ENCODE measurements at places on chromosomes 16 and 17.

GRCh38 chr16:73232555-73233328, 184.8 kb upstream of the ZFHX3 start:
- no peak for DNase-seq

DNA sequence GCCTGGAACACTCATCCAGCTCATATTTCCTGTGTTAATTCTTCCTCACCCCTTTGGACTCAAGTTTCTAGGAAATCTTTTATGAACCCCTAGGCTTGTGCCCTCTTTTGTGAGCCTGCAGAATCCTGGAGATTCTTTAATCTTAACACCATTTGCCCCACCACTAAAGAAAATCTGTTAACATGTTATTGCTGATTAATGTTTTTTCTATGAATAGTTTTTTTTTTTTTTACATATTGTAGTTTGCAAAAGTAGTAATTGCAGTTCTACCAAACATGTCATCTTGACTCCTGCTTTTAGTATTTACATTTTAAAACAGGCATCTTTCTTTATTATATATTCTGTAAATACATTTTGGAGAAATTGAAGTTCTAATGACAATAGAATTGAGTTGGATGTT, 8.5 kb downstream of the PRSS54 start:
- DNase-seq: no peak

- no peak for DNase-seq
These were observed 35.4 kb upstream of the ENPP7 start for GRCh38 chr17:79695293-79695790.

GRCh38 chr17:27746881-27747280, 53.4 kb downstream of the NOS2 start:
- DNase-seq: no peak

DNA sequence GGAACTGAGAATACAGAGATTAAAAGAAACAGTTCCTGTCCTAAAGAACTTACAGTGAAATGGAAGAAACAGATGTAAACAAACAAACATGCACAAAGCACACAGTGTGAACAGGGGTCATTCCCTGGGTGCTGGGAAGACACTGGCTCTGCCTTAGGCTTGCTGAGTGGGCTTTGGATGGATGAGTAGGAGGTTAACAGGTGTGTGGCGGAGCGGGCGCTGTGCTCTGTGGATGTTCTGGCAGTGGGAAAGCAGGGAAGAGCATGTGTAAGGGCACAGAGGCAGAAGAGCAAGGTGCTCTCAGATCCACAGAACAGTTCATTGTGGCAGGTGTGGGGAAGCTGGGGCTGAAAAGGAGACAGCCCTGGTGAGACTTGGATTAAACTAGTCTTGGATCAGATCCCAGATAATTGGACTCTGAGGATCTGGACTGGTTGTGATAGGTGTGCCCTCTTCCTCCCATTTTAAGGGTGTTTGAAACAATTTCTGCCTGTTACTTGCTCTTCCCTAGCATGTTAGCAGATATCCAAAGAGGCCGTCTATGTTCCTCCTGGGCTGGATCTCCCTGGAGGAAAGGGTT, 8.1 kb downstream of the HROB start:
- DNase-seq: no peak

DNA sequence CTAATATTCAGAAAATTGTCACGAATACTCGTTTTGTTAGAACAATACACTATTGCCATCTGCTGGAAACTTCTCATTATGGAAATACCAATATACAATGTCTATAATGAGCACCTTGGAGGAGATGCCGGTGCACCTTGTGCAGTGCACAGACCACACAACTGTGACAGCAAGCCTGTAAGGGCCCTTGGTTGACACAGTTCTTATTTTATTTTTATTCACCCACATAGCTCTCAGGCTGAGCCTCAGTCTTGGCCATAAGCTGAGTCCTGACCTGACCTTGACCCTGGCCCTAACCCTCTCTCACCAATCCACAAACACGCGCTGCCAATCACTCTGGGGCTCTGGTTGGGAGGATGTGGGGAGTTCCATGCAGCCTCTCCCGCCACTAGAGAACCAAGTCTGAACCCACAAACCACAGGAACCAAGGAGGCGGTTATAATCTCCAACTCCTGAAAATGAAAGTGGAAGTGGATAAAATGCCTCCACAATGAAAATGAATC, 7.6 kb downstream of the AIPL1 start:
- no peak for DNase-seq

DNA sequence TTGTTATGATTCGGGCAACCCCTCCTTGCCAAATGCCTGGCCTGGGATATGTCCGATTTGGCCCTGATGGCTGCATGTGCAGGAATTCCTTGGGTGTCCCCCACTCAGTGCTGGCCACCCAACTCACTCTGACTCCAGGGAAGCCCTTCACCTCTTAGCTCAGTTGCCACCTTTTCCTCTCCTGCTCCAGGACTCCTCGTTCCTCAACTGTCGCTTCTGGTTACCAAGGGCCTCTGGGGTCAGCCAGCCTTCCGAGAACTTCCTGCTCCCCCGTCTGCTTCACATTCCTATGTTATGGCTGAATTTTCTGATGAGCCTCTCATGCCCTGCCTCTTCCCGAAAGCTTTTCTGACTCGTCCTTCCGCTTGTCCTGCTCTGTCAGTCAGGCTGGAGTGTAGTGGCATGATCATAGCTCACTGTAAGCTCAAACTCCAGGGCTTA, 63.5 kb downstream of the SPACA3 start:
- DNase-seq: no peak

DNA sequence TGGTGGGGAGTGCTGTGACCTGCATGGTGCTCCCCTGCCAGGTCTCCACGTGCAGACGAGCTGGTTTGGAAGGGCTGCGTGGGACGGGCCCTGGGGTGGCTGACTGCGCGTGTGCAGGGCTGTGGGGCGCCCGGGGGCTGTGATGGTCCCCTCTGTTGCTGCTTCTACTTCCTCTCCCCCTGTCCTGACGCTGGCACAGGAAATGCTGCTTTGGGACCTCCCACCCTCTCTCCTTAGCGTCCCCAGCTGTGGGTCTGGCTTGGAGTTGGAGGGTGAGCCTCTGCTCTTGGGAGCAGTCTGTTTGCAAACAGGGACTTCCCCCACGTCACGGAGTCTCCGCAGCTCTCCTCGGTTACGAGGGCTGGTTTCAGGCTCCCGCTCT, 35.2 kb downstream of the TSC2 start:
- DNase-seq: no peak

DNA sequence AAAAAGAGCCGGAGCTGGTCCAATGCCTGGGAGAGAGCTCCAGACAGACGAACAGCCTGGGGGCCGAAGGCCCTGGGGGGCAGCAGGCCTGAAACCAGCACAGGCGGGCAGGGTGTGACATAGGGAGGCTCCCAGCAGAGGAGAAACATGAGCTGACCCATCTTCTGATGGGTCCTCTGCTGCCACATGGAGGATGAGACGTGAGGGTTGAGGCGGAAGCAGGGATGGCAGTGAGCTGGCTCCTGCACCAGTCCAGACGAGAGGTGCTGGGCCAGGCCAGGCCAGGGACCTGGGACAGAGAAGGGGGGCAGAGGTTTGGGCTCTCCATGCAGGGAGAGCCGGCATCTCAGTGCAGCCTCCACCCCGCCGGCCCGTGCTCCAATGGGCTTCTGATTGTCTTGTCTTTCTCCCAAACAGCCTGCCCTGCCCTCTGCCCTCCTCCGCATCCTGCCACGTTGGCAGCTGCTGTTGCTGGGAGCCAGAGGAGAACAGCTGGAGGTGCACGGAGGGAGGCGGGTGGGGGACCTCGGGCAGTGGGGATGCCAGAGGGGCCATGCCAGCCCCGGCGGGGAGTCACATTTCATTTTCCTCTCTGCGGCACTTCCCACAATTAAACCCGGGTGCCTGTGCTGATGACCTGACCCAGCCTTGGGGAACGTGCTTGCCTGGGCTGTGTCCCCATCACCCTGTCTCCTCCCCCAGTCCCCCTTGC, 139.1 kb upstream of the GSE1 start:
- DNase-seq: no peak

- no peak for DNase-seq
These were observed 83.6 kb downstream of the KSR1 start for GRCh38 chr17:27539794-27540317.

GRCh38 chr17:81833921-81834830, 674 bp downstream of the PPP1R27 start:
- no peak for DNase-seq

- DNase-seq: peak; percentile 24
These were observed 1.7 kb downstream of the KSR1 start for GRCh38 chr17:27457731-27458523.

DNA sequence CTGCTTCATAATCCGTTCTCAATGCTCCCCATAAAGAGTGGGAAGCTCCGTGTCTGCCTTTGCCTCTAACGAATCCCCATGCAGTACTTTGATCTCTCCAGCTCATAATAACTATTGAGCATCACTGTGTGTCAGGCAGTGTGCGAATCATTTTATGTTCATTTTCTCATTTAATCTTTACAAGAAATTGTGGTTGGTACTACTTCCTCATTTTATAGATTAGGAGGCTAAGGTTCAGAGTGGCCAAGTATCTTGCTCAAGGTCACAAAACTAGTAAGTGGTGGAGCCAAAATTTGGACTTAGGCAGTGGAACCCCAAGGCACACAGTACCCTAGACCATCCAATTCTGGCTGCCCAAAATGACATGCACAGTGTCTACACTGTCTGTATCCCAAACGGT, 44.8 kb downstream of the ABCC12 start:
- no peak for DNase-seq

DNA sequence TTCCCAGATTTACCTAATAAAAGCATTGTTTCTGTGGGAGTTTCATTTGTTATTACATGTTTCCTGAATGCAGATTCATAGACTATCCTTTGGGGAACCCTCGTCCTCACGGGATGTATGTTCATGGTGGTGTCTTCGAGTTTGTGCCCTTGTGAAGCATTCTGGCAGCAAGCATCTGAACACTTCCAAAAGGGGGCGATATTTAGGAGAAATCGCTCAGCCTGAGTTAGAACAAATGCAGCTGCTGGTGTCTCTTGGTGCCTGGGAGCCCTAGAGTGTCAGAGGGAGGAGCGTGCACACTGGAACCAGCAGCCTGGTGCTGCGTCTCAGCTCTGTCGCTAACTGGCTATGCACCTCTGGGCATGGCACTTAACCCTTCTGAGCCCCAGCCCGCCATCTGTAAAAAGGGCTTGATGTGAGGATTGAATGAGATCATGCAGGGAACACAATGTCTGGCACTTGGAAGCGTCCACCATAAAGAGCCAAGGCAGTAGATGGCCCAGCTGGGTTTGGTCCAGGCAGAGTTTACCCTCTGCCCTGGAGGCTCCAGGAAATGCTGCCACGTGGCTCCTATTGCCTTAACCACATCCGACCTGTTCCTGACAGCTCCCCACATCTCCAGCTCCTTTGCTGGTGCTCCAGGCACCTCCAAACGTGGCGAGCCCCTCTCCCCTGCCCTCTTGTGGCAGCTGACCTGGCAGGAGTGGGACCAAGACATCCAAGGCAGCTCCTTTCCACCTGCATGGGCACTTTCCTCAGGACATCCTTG, 25.0 kb upstream of the C16orf78 start:
- no peak for DNase-seq

GRCh38 chr17:6165806-6166205, 95.6 kb downstream of the WSCD1 start:
- no peak for DNase-seq

DNA sequence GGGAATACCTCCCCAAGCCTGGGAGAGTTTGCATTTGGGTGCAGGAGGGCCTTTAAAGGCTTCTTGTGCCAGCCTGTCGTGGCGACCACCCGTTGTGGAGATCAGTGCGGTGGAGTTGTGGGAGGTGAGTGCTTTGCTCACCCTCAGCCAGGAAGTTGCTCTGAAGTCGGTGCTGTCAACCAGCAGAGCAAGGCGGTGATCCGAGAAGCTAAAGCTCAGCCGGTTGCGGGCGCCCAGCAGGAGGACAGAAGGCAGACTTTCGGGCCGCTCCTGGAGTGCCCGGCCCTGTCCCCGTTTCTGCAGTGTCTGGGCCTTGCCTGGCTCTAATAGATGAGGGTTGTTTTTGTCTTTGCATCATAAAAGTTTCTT, 1.4 kb downstream of the UBE2I start:
- no peak for DNase-seq

DNA sequence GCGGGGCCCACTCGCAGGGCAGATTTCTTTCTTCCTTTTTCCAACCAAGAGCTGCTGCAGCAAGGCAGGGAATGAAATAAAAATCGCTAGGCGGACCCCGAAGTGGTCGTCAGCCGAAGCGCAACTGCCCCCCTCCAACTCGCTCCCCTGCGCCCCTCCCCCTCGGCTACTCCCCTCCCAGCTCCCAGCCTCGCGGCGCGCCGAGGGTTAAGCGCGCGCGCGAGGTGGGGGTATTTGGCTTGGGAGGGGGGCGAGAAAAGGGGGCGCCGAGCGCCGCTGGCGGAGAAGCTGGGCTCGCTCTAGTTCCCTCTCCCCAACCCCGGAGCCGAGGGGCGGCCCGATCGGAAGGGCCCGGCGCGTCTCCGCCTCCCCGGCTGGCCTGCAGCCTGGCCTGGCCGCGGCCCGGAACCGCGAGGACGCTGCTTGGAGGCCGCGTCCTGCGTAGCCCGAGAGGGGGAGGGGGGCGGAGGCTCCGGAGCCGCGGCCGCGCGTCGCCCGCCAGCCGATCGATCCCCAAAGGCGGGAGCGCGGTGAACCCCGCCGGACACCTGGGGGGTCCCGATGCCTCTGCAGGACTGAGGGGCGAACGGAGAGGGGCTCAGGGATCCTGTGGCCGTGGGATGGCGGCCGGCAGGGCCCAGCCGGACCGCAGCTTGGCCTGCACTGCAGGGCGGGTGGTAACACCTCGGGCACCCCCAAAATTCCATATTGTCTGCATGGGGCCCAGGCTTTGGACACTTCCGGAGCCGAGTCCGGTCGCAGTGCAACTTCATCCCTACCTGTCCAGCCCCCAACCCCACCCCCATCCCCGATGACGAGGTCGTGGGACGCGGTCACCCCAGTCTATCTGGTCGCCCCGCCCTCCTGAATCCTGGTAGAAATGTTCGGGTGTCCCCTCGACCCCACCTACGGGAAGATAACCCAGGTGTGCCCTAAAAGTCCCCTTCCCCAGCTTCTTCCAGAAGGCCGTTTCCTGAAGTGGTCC, 4.9 kb upstream of the CBX4 start:
- DNase-seq: peak; percentile 20

GRCh38 chr17:29449865-29450671, 59.9 kb downstream of the TAOK1 start:
- DNase-seq: no peak

GRCh38 chr16:9139965-9140364, 48.5 kb downstream of the HAPSTR1 start:
- DNase-seq: no peak

- DNase-seq: no peak
These were observed 150.5 kb upstream of the SOX9 start for GRCh38 chr17:71970312-71970711.

- DNase-seq: no peak
These were observed 1.9 kb upstream of the GGT6 start for GRCh38 chr17:4562015-4562969.

DNA sequence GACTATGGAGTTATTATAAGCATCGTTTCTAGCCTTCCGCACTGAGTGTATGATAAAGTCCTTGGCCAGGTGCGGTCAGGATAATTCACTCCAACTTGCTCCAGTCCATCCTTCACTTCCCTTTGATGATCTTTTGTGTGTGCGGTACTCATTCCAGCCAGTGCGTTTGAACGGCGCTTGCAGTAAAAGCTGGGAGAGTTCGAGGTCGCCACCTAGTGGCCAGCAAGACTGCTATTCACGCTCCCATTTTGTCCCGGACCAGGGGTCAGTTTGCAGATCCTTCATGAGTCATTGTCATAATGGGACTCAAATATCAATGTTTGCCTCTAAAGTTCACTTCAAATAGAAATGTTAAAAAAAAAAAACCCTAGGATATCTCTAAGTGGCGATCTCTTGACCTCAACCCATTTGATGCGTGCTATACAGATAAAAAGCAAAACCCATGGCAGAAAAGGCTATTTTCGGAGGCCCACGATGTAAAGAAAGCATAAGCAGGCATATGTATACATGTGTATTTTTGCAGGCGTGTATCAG, 417.1 kb downstream of the TMEM114 start:
- DNase-seq: peak; percentile 71

GRCh38 chr17:54983260-54983659, 14.7 kb downstream of the STXBP4 start:
- no peak for DNase-seq
